Stimulated activated CD8-positive, alpha-beta memory T cell treated with anti-CD3 and anti-CD28 coated beads, Interleukin-4, amount 100 ng/mL, for 48 hours (primary cell): ENCODE measurements at places on chromosomes 3 and 15.

GRCh38 chr15:71455107-71455506 is 339.8 kb downstream of the THSD4 start:
- DNase-seq: no peak

- peak; percentile 95 for DNase-seq
Observed at GRCh38 chr15:78241017-78241416, 6.7 kb upstream of the ACSBG1 start.

GRCh38 chr3:126523745-126524428 is at the start of gene CHST13:
Gene CHST13 (plus strand): TSS chr3:126524155. CDS start chr3:126524333, 178 bp downstream.
- no peak for DNase-seq

GRCh38 chr15:95894407-95894956 is 436.0 kb upstream of the NR2F2 start:
- DNase-seq: no peak

DNA sequence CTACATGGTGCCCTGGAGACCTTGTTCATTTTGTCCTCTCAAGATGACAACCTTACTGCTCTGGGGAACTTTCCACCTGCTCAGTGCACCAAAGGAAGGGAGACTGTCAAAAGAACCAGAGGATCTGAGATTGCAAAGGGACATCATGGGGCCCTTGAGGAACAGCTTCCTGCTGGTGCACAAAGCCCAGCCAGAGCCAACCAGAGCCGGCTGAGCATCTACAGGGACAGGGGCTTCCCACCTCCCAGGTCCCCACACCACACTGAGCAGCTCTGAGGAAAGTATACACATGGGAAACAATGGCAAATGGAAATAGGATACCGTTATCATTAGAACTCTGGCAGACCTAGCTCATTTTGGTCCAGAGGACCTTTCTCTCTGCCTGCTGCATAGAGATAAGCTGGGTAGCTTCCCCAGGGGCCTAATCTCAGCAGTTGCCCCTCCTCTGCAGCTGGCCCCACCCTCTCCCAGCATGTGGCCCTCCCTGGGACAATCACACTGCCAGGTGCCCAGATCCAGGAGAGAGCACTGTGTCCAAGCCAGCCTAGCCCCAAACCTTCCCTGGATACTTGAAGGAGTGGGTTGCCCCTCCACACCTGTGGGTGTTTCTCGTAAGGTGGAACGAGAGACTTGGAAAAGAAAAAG is 123.4 kb upstream of the PRR20G start:
- no peak for DNase-seq
